ENCODE measurements at places on chromosomes 7 and 10. TPM values are rescaled to one million over a fixed set of nuclear protein-coding genes. Genes with fewer than 3 reads are reported as not detected.

NPC1L1 gene
- total RNA-seq = 0.09 TPM

PLEKHS1 gene
- total RNA-seq = 0.04 TPM

KEL gene
- total RNA-seq = not detected

GDF2 gene
- not detected for total RNA-seq
